ENCODE measurements at places on chromosomes 13 and 19.

GRCh38 chr13:40165316-40165932, 501.0 kb downstream of the FOXO1 start:
- no peak for DNase-seq

DNA sequence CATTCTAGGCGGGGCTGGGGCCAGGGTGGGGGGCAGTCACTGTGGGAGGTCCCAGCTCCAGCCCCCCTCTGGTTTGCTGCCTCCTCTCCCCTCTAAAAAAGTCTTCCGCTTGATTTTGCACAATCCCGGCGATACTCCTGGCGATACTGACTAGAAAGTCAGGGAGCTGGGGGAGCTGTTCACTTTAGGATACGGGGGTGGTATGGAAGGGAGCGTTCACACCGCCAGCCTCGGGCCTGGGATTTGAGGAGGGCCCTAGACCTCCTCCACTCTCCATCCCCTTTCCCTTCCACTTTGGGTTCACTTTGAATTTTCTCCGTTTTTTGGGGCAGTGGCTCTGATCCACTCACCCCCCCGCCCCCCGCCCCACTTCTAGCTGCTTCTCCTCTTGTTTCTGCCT, 35.0 kb downstream of the KEAP1 start:
- no peak for DNase-seq

DNA sequence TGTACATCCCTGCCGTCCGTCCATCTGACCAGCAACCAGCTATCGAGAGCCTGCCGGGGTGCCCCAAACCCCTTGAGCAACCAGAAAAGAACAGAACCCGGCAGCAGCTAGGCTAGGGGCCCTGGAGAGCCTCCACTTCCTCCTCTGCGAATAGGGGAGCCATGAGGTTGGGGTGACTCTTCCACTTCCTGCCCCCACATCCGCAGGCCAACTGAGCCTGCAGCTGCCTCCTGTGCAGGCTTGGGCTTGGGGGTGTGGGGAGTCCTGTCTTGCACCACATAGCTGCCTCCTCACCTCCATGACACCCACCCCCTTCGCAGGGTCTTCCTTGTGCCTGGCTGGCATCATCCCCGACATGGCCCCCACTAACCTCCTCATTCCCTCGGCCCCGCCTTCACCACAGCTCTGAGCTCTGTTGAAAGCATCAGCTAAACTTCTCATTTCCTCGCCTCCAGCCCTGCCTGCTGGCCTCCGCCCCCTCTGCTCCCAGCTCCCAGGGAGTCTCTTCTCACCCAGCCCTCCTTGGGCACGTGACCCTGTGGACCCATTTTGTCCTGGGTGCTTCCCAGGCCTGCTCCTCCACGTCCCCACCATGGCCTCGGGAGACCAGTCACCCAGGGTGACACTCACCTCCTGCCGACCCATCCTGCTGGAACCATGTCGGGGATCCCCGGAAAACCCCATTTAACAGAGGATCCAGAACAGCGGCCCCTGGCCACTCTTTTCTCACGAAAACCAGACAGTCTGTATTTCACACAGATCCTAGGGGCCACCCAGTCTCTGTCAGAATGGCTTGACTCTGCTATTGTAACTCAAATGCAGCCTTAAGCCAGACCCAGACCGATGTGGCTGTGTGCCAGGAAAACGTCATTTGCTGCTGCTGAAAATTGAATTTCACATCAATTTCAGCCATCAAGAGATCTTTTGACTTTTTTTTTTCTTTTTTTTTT, 50.4 kb downstream of the MYO9B start:
- peak; percentile 54 for DNase-seq

- DNase-seq: no peak
These were observed 44.0 kb upstream of the GAS6 start for GRCh38 chr13:113907635-113908617.

DNA sequence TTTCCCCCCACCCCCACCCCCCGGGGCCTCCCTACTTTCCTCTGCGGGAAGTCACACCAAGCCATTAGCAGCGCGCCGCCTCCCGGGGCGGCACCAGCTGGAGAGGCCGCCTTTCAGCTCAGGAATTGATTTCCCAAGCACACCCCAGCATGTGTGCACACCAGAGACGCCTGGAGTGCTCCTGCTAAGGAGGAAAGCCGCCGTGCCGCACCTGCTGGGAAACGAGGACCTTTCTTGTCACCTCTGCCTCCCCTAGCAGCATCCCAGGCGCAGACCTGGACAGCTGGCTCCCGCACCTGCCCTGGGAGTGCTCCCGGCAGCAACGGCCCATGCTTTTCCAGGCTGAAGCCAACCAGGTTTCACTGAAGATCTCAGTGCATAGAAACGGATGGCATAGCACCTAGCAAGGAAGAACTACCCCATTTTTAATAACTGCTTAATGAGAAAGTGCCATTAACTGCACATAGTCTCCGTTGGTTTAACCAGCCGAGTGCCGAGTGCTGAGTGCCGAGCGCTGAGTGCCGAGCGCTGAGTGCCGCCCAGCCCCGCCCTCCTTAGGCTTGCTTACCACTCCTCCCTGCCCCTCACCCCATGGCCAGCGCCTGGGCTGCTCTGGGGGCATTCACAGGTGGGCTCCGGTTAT, 165.0 kb downstream of the USP12 start:
- peak; percentile 73 for DNase-seq

GRCh38 chr13:24502533-24503378, 9.8 kb downstream of the PARP4 start:
- DNase-seq: peak; percentile 72

- DNase-seq: peak; percentile 32
These were observed 12.4 kb upstream of the TINCR start for GRCh38 chr19:5580161-5580571.

- DNase-seq: peak; percentile 95
These were observed 16.0 kb upstream of the ERCC1 start for GRCh38 chr19:45439569-45440258.

DNA sequence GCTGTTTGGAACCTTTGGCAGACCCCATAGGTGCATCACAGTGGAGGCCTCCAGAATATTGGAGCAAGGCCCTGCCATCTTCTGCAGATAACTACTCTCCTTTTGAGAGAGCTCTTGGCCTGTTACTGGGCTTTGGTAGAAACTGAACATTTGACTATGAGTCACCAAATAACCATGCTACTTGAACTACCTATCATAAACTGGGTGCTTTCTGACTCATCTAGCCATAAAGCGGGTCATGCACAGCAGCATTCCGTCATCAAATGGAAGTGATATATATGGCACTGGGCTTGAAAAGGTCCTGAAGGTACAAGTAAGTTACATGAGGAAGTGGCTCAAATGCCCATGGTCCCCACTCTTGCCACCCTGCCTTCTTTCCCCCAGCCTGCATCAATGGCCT, 782.5 kb upstream of the SLITRK6 start:
- DNase-seq: no peak

DNA sequence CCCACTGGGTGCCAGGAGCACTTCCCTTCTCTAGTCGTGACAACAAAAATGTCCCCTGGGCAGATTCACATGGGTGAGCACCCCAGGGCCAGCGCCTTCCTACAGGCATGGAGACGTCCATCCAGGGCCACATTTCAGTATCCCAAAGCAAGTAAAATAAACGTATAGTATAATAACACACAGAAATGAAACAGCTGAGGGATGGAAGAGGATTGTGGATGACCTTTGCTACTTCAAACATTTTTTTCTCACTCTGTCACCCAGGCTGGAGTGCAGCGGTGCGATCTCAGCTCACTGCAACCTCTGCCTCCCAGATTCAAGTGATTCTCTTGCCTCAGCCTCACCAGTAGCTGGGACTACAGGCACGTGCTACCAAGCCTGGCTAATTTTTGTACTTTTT, 28.2 kb downstream of the CILP2 start:
- DNase-seq: no peak

GRCh38 chr19:14138576-14139265, 2.3 kb upstream of the ASF1B start:
- no peak for DNase-seq

DNA sequence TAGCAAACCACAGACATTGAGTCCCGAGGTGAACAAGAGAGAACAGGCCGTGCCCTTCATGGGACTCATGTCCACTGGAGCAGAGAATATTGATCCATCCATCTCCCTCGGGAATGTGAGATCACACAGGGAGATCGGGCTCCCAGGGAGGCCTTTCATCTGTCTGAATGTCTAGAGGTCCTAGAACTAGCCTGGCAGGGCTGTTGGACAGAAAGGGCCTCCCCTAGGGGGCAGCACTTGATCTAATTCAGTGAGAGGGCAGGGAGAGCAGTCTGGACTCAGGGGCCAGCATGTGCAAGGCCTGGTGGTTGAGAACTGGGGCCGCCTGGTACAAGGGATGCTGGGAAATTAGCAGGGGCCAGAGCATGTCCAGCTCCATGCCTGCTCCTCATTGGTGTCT, 4.3 kb downstream of the RUVBL2 start:
- DNase-seq: peak; percentile 58

DNA sequence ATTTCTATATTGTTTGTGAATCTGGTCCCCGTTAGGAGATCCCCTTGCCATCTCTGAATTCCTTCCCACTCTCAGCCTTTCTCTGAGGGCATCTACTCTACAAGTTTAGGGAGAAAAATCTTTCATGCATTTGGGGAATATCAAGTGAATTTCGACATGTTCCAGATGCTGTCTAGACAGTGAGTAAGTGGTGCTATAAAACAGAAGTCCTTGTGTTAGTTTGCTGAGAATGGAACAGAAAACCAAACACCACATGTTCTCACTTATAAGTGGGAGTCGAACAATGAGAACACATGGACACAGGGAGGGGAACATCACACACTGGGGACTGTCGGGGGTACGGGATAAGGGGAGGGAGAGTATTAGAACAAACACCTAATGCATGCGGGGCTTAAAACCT, 5.1 kb downstream of the OR7A10 start:
- peak; percentile 24 for DNase-seq

DNA sequence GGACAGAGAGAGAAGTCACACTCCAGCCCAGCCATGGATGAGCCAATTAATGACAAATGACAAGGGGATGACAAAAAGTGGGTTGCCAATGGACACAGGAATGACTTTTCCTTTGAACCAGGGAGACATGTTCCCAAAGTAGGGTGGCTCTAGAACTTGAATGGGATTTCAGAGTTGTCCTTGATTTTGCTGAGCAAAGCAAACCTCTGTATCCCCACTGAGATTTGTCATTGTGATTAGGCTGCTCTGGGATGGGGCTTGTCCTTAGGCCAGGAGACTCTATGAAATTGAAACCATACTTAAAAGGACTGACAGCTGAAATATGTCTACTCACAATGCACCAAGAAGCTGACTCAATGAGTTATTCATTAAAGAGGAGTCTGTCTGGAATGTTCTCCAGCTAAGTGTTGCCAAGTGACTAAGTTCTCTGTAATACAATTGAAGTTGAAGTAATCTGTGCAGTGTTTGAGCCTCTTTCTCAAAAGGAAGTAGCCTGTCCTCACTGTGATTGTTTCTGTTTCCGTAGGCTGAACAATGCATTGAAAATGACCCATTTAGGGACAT, 69.0 kb upstream of the PCDH9 start:
- no peak for DNase-seq

DNA sequence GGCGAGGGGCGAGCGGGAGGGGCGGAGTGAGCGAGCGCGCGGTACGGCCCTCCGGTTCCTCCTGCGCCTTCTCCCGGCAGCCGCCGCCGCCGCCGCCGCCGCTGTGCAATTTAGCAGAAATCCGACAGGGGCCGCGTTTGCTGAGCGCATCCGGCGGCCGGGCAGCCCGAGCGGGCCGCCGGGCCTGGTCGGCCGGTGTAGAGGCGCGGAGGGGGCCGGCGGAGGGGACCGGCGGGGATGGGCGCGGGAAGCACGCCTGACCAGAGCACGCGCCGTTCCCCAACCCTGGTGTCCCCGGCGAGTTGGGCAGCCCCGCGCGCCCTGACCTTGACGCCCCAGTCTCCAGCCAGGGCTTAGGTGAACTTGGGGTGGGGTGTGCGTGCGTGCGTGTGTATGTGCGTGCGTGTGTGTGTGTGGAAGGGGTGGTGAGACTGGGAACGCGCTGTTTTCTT, 144.5 kb upstream of the ZNF536 start:
- peak; percentile 94 for DNase-seq

DNA sequence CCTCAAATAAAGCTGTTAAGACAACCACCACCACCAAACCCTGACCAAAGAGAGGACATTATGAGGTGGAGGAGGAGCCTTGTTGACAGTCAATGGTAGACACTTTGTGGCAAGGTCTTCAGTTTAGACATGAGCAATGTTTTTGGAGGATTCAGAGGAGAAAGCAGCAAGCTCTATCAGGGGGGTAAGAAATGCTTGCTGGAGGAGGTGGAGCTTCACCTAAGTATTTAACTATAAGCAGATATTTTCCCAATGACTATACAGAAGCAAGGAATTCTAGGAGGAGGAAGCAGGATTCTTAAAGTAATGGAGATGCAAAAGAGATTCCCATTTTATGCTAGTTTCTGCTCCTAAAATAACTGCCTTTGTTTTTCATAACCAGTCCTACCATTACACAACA, 74.2 kb downstream of the TRPC4 start:
- DNase-seq: no peak

GRCh38 chr13:109119896-109120295, 490.5 kb downstream of the MYO16 start:
- DNase-seq: no peak

GRCh38 chr13:102935896-102936321, 90.1 kb downstream of the ERCC5 start:
- no peak for DNase-seq

- no peak for DNase-seq
These were observed 29.5 kb downstream of the ZNF490 start for GRCh38 chr19:12581100-12581499.

- no peak for DNase-seq
These were observed 330.5 kb upstream of the KLF12 start for GRCh38 chr13:74464670-74465069.

DNA sequence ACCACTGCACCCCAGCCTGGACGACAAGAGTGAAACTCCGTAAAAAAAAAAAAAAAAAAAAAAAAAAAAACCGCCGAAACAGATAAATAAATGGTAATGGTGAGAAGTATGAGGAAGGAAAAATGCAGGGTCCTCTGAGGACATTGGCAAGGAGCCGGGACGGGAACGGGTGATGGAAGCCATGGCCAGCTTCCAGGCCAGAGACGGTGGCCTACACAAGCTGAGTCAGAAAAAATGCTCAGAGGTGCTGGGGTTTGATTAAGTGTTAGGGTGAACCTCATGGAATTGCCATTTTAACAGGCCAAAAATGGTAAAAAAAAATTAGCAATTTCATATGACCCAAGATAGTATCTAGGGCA, 866 bp upstream of the ZSWIM4 start:
- peak; percentile 48 for DNase-seq

All from eye (tissue), 1 donor.